ENCODE measurements at places on chromosomes 2 and 18.
A peak's percentile ranks its signal among the peaks of the same experiment; 100 is the strongest.

GRCh38 chr2:96353032-96353561 is 17.5 kb downstream of the NCAPH start:
- DNase-seq = no peak

GRCh38 chr2:38441346-38441745 is 64.3 kb upstream of the ATL2 start:
- DNase-seq = no peak

DNA sequence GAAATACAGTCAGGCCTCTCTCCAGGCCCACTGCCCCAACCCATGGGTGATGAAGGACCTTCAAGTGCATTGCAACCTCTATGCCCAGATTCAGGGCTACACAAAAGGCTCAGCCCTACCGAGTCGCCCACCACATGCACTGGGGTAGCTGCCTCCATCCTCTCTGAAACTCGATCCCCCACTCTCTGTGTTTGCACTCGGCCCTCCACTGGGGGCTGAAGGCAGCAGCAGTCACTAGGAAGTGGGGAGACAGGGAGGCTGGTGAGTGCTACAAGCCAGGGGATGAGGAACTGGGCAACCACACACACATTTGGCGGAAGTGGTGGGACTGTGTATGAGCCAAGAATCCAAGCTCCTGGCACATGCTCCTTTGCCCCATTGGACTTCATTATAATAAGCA is 94.6 kb downstream of the CERS6 start:
- no peak for DNase-seq

GRCh38 chr2:126975671-126976655 is 77.3 kb downstream of the TEX51 start:
- no peak for DNase-seq

DNA sequence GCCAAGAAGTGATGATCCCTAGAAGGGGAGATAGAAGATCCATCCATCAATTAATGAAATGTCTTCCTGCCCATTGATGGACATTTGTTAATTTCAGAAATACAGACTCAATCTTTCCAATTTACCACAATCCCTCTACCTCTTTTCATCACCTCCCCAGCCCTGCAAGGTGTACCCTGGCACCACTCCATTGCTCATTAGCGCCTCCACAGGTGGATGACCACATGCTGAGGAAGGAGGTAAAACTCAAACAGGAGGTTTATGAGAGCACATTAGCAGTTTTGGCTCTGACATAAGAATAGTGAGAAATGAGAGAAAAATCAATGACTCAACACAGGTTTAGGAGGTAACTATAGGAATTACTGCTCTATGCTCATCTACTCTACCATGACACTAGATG is 208.0 kb downstream of the C1D start:
- no peak for DNase-seq

DNA sequence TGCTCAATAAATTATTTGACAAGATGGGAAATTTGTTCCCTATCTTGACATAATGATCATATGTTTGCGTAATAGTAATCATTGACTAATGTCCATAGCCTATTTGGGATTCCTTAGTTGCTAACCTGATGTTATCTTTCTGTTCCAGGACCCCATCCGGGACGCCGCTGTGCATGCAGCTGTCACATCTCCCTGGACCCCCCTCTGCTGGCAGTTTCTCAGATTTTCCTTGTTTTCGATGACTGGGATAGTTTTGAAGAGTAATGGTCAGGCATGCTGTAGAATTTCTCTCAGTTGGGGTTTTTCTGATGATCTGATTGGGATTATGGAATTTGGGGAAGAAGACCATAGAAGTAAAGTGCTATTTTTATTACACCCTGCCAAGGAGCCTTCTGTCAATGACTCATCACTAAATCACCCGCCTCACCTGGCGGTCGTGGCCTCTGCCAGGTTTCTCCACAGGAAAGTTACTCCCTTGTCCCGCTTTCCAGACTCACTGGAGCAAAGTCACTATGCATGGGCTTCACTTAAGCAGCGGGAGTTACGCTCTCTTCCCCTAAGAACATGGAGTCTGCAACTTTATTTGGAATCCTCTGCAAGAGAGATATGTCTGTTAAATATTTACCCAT is 19.9 kb upstream of the TMEM18 start:
- no peak for DNase-seq

GRCh38 chr2:144248350-144249034 is 271.4 kb downstream of the ZEB2 start:
- no peak for DNase-seq

DNA sequence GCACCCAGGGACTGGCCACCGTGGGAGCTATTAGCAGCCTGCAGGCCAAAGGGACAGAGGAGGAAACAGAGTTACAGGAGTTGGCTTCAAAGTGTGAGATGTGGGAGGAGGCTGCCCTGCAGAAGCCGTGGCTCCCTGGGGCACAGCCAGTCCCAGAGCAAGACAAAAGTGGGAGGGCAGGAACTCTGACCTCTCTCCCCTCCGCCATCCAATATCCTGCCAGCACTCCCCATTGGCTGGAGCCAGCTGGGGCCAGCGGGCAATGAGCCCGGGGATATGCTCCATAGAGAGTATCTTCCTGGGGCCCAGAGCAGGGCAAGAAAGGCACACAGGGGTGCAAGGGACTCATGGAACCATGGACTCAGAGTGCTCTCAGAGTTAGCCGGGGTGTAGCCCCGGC is 143.1 kb downstream of the INHBB start:
- no peak for DNase-seq

- DNase-seq = peak; percentile 35
Observed at GRCh38 chr2:153519257-153519875, 40.8 kb upstream of the RPRM start.

Data from activated T-cell treated with anti-CD3 and anti-CD28 coated beads, Interleukin-2, amount 50 U/mL, for 1 hour (primary cell).